ENCODE measurements at places on chromosomes 2 and 18.
A peak's percentile ranks its signal among the peaks of the same experiment; 100 is the strongest.

DNA sequence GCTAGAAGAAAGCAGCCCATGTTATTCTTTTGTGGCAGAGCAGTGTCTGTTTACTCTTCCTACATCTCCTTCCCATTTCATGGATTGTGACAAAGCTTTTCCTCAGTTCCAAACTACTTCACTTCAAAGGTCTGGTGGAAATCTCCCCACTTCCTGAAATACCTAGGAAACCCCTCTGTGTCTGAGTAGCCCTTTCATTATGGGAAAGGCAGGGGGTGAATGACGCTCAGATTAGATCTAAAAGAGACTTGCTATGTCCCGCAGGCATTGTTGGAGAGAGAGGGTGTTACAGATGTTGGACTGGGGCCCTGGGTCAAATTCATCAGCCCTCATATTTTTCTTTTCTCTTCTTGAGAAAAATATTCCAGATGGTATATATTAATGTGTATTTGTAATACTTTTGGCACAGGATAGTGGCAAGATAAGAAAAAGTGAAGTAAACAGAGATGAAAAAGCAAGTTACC lies 675.0 kb downstream of the IRS1 start:
- no peak for DNase-seq

- peak; percentile 32 for DNase-seq
Observed at GRCh38 chr2:11753886-11754699, 7.7 kb downstream of the LPIN1 start.

DNA sequence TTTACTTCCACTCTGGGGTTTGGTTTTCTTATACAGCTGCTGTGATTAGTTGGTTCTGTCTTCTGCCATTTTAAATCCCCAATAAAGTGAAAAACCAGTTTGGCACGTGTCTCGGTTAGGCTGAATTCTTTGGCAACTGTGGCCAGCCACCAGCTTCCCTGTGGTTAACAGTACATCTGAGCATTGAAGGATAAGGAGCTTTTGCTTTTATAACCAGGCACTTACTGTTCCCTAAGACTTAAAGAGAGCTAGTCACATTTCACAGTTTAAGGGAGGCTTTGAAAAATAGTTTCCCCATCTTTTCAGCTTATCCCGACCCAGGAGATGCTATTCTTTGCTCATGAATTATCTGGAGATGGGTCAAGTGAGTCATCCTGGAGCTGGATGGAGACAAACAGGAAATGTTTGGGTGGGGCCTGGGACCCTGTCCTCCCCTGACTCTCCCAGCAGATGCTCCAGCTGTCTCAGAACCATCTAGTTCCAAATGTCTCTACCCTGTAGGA lies 57.3 kb upstream of the EML6 start:
- no peak for DNase-seq

DNA sequence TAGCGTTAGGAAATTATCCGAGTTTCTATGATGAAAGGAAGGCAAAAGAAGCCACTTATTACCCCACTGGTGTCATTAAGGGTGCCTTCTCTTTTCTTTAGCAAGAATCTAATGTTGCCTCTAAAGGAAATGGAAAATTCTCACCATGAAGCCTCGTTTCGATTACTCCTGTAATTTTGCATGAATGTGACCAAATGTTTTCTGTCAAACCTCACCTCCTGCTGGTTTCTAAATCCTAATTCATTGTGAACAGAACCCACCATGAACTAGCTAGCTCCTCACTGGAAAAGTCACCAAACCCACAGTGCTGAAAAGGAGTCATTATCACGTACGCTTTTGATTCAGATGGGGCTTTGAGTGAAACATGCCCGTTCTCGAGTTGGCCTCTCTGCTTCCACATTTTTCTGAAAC lies 119.9 kb downstream of the COPS8 start:
- no peak for DNase-seq

GRCh38 chr2:235954888-235955480 lies 213.2 kb downstream of the GBX2 start:
- DNase-seq = no peak

DNA sequence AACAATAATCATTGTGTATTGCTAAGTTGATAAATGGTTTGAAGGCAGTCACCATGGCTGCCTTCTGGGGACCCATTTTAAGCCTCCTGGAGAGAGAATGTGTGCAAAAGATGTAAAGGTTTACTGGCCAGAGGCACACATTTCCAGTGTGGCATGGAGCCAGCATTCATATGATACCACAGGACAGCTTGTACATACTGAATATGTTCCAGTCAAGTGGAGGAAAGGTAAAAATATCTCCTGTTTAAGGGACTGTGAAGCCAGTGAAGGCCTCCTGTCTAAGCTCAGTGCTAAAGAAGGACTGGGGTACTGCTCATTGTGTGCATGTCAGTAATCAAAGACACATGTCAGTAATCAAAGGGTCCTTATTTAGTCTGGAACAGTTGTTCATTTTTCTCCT lies 119.2 kb downstream of the BABAM2 start:
- DNase-seq = no peak

- DNase-seq = no peak
Observed at GRCh38 chr2:236215196-236215595, 47.0 kb upstream of the GBX2 start.

GRCh38 chr2:102181376-102181775 lies 5.4 kb upstream of the IL1RL2 start:
- no peak for DNase-seq

GRCh38 chr18:49920731-49921130 lies 107.4 kb upstream of the ACAA2 start:
- DNase-seq = no peak

DNA sequence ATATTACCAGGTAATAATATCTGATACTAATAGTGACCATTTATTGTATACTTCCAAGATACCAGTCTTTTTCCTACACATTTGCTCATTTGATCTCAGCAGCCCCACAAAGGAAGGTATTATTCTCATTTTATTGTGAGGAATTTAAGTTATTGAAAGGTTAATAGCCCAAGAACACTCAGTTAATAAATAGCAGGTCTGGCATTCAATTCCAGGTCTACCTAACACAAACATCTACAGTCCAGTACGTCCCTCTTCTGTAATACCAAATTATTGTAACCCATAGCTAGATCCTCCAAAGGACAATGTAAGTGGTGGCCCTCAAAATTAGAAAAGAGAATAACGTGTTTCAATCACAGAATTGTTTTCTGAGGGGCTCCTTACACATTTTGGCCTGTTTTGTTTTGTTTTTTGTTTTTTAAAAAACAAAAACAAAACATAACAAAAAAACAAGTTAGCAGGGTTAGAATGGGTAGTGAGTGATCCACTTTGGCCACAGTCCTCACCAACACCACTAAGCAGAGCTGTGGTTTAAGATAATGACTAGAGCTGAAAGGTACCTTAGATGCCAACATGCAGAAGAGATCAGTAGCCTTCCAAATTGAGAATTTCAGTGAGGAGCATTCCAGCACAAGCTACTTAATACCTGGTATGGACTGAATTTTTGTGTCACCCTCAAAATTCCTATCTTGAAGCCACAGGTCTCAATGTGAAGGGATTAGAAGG lies 137.5 kb downstream of the DYM start:
- no peak for DNase-seq
